ENCODE measurements at places on chromosomes 12 and 14.

DNA sequence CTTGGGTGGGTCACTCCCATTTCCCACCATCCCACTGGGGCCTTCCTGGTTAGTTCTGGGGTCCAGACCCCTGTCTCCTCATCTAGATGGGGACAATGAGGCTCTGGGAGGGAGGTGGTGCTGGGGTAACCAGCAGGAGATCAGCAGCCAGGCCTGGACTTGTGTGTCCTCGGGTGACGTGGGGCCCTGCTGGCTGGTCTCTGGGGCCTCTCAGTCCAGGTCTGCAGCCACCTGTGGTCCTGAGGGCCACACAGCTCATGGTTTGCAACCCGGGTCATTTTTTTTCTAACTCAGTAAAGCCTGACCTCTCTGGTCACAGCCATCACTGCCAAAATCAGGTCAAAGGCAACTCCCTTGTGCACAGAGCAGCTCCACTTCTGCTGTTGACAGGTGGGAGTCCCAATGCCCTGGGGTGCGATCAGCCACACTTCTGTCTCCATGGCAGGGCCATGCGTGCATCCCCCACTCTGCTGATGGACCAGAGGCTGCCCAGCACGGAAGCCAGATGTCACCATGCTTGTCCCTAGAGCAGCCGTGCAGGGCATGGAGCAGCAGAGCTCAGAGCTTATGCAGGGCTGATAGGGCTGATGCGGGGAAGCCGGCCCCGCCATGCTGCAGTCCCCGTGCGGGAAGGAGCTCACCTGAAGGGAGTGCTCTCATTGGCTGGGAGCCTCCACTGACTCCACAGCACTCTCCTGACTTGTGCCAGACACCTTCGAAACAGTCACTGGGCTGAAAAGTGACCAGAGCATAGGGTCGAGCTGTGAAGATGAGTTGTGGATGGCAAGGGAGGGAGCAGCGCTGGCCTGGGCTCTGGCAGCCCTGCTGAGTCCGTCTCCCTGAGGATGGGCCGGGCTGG is 250.9 kb downstream of the ADGRD1 start:
- DNase-seq, result no peak

DNA sequence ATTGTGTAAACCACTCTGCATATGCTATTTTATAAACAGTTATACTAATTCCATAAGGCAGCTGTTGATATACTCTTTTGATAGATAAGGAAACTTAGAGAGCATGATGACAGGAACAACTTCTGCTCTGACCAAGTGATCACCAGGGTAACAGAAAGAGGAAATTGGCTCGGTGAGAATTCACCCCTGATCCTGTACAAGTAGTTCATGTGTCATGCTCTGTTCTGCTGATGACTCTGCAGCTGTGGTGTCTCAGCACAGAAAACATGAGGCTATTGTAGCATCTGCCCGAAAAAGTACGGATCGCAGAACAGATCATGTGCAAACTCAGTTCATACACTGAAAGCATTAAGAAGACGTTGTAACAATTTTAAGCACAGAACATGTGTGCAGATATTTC is 345.0 kb downstream of the LRIG3 start:
- DNase-seq, result peak; percentile 20

- DNase-seq, result no peak
Measured at GRCh38 chr12:113318900-113319628, 15.8 kb downstream of the SLC8B1 start.

GRCh38 chr12:127830065-127830460 is 436.9 kb upstream of the TMEM132C start:
- DNase-seq, result no peak

DNA sequence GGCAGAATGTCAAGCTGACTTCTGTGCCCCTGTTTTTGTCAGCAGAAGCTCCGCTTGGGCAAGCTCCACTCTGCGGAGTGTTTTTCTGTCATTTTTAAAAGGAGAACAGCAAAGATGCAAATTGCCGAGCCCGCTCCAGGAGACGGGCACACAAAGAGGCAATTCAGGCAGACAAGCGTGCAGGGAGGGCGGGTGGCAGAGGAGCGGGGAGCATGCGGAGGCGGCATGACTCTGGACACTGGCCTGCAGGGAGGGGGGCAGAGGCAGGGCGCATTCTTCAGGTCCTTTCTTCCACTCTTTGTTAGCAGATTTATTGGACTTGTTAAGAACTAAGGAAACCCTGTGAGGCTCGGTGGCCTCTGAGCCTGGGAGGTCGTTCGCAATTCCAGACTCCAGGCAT is 187.3 kb upstream of the RMST start:
- no peak for DNase-seq

GRCh38 chr12:111692575-111693210 is 6.8 kb downstream of the ACAD10 start:
- no peak for DNase-seq

DNA sequence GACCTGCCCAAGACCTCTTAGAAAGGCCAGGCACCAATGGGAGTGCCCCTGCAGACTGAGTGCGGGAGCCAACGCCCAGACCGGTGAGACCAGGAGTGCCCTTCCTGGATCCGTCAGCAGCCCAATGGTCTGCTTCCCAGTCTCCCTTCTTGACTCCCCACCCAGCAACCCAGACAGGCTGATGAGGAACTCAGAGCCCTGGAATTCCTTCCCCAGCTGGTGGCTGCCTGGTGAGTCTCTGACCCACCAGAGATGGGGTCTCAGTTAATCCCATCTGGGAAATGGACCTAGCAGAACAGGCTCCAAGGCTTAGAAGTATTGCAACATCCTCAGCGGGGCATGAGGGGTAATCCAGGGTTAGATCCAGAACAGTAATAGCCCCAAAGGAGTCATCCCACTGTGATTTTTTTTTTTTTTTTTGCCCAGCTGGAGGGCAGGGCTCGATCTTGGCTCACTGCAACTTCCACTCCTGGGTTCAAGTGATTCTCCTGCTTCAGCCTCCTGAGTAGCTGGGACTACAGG is 1.5 kb upstream of the RASAL1 start:
- no peak for DNase-seq

GRCh38 chr12:75759842-75760572 is 248.6 kb upstream of the KRR1 start:
- peak; percentile 45 for DNase-seq

GRCh38 chr12:118249547-118249946 is 113.6 kb downstream of the PEBP1 start:
- DNase-seq, result no peak

DNA sequence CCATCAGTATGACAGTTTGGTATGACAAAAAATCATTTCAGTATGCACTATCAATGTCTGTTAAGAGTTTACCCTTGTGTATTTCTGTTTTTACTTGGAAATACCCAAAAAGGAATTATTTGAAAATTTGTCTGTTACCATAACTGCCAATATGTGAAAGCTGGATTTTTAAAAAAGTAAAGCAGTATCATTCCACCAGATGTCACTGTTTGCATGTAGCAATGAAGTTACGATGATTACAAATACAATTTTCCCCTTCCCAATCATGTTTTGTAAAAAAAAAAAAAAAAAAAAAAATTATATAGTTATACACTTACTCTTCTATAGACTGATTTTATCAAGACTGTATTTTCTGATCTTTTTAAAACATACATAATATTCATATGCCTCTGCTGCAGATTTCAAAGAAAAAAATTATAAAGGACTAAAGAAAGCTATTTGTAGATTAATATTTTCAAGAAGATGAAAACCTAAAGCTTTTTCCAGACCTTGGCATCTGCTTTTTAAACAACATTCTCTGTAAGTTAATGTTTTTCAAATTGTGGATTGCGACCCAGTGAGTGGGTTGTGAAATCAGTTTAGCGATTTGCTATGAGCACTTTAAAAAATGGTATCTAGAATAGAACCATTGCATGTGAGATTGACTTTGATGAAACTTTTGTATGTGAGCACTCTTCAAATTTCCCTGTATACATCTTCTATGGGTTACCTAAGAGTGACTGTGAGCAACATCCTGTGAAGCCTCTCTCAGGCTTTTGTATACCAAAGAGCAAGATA is 114.2 kb downstream of the TTC6 start:
- no peak for DNase-seq

DNA sequence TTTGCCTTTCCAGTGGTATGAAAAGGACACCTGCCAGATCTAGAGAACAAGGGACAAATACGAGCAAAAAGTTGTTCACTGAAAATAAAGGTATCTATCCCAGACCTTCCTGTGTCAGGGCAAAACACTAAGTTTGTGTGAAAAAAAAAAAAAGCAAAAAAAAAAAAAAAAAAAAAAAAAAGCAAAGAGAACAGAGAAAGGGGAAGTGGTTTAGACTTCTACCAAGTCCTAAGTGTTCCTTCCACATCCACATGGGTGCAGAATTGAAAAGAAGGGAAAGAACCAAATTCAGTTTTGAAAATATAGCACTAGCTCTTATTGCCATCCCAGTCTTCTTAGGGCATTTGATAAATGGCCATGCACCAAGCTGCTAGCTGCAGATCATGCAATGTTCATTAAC is 41.7 kb downstream of the ZCRB1 start:
- no peak for DNase-seq

Data from fibroblast of skin of left quadriceps (primary cell).